ENCODE measurements at places on chromosomes 6 and 20. TPM values are rescaled to one million over a fixed set of nuclear protein-coding genes. Genes with fewer than 3 reads are reported as not detected.

Gene ANKRD66
- total RNA-seq = not detected

Gene EYS
- not detected for total RNA-seq

GRCh38 chr6:124987291-124987690, 25.1 kb downstream of the RNF217 start:
- no peak overlapping the region for H3K27ac ChIP-seq
- no peak for DNase-seq
- no peaks in the 10 kb centered on the region for H3K36me3 ChIP-seq
- H3K4me1 ChIP-seq = no peaks in the 10 kb centered on the region
- H3K4me3 ChIP-seq = no peak overlapping the region

- peaks cover 30% of the 10 kb centered on the region for H3K4me1 ChIP-seq
- DNase-seq = no peak
- no peaks in the 10 kb centered on the region for H3K36me3 ChIP-seq
- no peak overlapping the region for H3K27ac ChIP-seq
- H3K4me3 ChIP-seq = no peak overlapping the region
Measured at GRCh38 chr6:169991031-169991390, 239.6 kb downstream of the ERMARD start.

DNA sequence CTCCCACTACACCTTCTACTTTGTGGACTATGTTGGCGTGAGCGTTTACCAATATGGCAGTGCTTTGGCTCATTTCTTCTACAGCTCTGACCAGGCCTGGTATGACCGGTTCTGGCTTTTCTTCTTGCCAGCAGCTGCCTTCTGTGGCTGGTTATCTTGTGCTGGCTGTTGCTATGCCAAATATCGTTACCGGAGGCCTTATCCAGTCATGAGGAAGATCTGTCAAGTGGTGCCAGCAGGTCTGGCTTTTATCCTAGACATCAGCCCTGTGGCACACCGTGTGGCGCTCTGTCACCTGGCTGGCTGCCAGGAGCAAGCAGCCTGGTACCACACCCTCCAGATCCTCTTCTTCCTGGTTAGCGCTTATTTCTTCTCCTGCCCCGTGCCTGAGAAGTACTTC, 16.5 kb upstream of the EFHC1 start:
- H3K36me3 ChIP-seq = peaks cover 19% of the 10 kb centered on the region
- no peaks in the 10 kb centered on the region for H3K27me3 ChIP-seq
- peak overlapping the region; percentile 85 for H3K27ac ChIP-seq
- H3K4me3 ChIP-seq = peak overlapping the region; percentile 19

DNA sequence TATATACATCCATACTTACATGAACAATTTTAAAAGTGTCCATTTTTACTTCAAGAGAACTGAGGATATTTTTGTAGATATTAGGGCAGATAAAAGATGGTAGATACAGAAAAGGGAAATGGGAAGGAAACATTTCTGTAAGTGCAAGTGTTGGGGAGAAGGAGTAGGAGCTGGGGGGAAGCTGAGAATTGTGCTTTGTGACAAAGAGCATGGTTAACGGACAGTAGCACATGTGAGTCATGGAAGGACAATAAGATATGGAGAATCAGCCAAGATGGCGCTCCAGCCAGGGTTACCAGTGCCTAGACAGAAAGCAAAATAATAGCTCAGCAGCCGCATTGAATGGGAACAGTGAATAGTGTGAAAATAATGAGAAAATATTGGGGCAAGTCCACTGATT, 12.7 kb upstream of the HLA-DRB1 start:
- no peaks in the 10 kb centered on the region for H3K36me3 ChIP-seq
- no peak for DNase-seq
- H3K4me3 ChIP-seq = no peak overlapping the region
- no peaks in the 10 kb centered on the region for H3K27me3 ChIP-seq

Gene GSTA2
- total RNA-seq = not detected

DNA sequence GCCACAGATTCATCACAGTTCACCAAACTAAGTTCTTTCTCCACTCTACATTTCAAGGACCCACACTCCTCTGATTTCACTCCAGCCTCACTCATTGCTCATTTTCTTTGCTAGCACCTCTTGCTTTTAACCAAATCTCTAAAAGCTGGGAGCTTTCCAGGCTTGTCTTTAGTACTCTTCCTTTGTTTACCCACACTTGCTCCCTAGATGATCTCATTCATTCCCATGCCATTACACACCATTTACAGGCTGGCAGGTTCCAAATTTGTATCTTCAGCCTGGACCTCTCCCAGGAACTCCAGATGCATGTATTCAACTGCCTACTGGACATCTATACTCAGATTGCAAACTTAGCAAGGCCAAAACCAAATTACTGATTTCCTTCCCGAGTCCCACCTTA, 5.3 kb upstream of the GUCA1B start:
- no peak overlapping the region for H3K27ac ChIP-seq
- no peaks in the 10 kb centered on the region for H3K4me1 ChIP-seq
- no peak overlapping the region for H3K4me3 ChIP-seq
- H3K36me3 ChIP-seq = peaks cover 5% of the 10 kb centered on the region
- H3K27me3 ChIP-seq = no peaks in the 10 kb centered on the region

- H3K27me3 ChIP-seq = no peaks in the 10 kb centered on the region
- no peak overlapping the region for H3K4me3 ChIP-seq
- DNase-seq = no peak
- H3K36me3 ChIP-seq = no peaks in the 10 kb centered on the region
- H3K4me1 ChIP-seq = peaks cover 2% of the 10 kb centered on the region
- no peak overlapping the region for H3K27ac ChIP-seq
Measured at GRCh38 chr6:108741331-108741989, 106.8 kb upstream of the ARMC2 start.

DNA sequence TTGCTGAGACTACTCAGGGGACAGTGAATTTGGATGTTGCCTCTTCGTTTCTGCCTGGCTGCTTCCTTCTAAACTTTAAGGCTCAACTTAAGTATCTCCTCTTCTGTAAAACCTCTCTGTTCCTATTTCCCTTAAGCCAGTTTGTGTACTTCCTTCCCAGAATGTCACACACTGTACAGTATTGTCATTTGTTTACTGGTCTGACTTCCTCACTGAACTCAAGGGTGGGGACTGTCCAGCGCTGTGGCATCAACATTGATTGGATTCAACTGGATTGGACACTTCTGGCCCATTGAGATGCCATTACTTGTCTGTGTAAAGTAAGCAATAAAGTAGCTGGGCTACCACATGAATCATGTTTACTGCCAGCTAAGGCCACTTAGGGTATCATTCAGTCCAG, 69.7 kb downstream of the ANKS1A start:
- H3K36me3 ChIP-seq = no peaks in the 10 kb centered on the region
- no peak for DNase-seq
- no peaks in the 10 kb centered on the region for H3K27me3 ChIP-seq
- H3K4me3 ChIP-seq = no peak overlapping the region
- no peak overlapping the region for H3K27ac ChIP-seq

Gene ZNF133
- 9.3 TPM for total RNA-seq

Gene ZBTB46
- not detected for total RNA-seq

- H3K36me3 ChIP-seq = peaks cover 2% of the 10 kb centered on the region
- H3K27me3 ChIP-seq = no peaks in the 10 kb centered on the region
- no peak for DNase-seq
- no peak overlapping the region for H3K27ac ChIP-seq
- H3K4me1 ChIP-seq = peaks cover 11% of the 10 kb centered on the region
- H3K4me3 ChIP-seq = no peak overlapping the region
Measured at GRCh38 chr6:109055771-109056235, 38.8 kb downstream of the SESN1 start.

DNA sequence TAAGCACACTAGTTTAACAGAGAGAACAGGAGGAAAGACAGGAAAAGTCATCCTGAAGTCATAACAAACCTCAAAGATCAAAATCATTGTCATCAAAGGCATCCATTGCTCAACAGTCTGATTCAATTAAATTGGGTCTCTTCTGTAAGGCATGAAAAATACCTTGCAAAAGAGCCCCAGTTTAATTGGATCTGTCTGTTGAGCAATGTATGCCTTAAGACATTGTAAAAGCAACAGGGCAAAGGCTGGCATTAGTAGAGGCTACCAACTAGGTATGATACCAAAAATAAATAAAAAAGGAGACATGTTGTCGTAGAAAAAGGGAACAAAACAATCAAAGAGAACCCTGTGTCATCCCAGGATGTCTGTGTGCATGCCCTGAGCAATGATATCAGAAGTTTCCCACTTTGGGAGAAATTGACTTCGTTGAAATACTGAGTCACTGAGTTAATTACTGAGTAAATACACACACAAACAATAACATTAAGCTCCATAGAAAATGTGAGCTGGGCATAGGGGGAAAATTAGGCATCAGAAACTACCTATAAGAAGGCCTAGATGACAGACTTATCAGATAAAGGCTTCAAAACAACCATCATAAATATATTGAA, 1013.8 kb upstream of the CITED2 start:
- no peak overlapping the region for H3K4me3 ChIP-seq
- no peaks in the 10 kb centered on the region for H3K4me1 ChIP-seq
- H3K27me3 ChIP-seq = peaks cover 2% of the 10 kb centered on the region
- no peaks in the 10 kb centered on the region for H3K36me3 ChIP-seq
- no peak for DNase-seq

DNA sequence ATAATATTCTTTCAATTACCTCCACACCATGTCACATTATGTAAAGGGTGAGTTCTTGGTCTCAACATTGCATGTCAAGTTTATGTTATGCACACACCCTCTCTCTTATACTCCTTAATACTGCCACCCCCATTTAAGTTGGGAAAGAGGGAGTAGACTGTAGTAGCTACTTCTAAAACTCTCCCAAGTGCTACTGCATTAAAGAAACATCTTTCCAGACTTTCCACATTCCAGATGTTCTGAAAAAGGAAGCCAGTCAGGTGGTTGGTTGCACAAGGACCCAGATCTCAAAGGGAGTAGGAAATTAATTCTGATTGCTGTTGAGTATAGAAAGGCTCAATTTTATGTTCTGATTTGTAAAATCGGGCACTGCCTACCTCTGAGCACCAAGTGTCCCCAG, 419.5 kb downstream of the CD83 start:
- no peaks in the 10 kb centered on the region for H3K36me3 ChIP-seq
- no peak overlapping the region for H3K27ac ChIP-seq
- H3K27me3 ChIP-seq = no peaks in the 10 kb centered on the region
- H3K4me1 ChIP-seq = peaks cover 8% of the 10 kb centered on the region

DNA sequence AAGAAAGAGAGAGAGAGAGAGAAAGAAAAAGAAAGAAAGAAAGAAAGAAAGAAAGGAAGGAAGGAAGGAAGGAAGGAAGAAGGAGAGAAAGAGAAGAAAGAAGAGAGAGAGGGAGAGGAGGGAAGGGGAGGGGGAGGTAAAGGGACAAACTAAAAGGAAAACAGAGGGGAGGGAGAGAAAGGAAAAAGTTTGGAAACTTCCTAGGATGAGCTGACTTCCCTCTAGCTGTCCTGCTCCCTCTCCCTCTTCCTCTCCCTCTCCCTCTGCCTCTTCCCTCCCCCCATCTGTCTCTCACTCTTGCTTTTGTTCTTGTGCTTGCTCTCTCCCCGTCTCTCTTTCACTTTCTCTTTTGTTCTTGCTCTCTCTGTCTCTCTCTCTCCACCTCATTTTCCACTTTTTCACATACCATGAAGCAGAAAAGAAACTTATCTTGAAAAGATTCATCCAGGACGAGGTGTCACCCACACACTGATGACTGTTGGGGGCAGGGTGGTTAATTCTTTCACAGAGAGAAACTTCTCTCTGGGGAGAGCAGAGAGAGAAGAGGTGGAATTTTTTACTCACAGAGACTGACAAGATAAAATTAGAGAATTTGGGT, 56.4 kb upstream of the DUSP22 start:
- peak overlapping the region; percentile 93 for H3K27ac ChIP-seq
- H3K36me3 ChIP-seq = no peaks in the 10 kb centered on the region
- no peaks in the 10 kb centered on the region for H3K27me3 ChIP-seq
- peak overlapping the region; percentile 79 for H3K4me3 ChIP-seq
- H3K4me1 ChIP-seq = peaks cover 30% of the 10 kb centered on the region

GRCh38 chr6:5923840-5924239, 82.9 kb downstream of the NRN1 start:
- no peak overlapping the region for H3K27ac ChIP-seq
- H3K27me3 ChIP-seq = no peaks in the 10 kb centered on the region
- no peak for DNase-seq

DNA sequence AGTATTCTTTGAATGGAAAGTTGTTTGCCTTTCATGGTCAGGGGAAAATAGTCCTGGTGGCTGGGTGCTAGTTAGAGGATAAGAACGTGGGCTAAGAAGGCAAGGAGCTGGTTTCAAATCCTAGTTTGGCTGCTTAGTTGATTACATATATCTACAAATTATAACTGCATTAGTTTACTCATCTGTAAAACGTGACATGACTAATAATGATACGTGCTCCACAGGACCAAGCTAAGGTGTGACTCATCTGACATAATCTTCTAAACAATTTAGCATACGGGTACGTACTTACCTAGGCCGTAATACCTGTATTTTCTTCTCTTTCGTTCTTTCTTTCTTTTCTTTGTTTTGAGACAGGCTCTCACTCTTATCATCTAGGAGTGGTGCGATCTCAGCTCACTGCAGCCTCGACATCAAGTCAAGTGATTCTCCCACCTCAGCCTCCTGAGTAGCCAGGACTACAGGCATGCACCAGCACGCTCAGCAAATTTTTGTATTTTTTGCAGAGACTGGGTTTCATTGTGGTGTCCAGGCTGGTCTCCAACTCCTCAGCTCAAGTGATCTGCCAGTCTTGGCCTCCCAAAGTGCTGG, 1274.2 kb upstream of the GJE1 start:
- H3K27ac ChIP-seq = no peak overlapping the region
- no peak overlapping the region for H3K4me3 ChIP-seq
- H3K27me3 ChIP-seq = no peaks in the 10 kb centered on the region
- no peak for DNase-seq
- no peaks in the 10 kb centered on the region for H3K36me3 ChIP-seq
- H3K4me1 ChIP-seq = no peaks in the 10 kb centered on the region

- H3K27ac ChIP-seq = no peak overlapping the region
- H3K36me3 ChIP-seq = no peaks in the 10 kb centered on the region
- no peaks in the 10 kb centered on the region for H3K4me1 ChIP-seq
- H3K4me3 ChIP-seq = no peak overlapping the region
- H3K27me3 ChIP-seq = no peaks in the 10 kb centered on the region
- no peak for DNase-seq
Measured at GRCh38 chr20:61798632-61799031, 267.0 kb downstream of the TAF4 start.

DNA sequence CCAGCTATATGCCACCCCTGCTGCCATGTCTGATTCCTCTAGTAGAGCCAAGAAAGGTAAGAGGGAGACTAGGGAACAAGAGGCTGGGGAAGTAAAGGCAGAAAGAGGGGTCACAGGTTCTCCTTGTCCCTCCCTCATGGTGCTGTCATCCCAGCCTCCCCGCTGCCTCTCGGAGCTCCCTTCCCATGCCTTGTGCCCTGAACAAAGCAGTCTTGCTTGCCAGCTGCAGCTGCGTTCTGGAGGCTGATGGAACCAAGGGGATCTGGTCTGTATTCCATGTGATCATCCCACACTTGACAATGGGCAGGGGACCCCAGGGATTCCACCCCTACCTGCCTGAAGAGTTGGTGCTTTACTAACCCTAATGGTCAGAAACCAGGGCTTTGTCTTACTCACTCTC, 61.4 kb downstream of the DAAM2 start:
- no peak overlapping the region for H3K27ac ChIP-seq
- no peak overlapping the region for H3K4me3 ChIP-seq
- H3K36me3 ChIP-seq = no peaks in the 10 kb centered on the region
- no peak for DNase-seq
- peaks cover 32% of the 10 kb centered on the region for H3K27me3 ChIP-seq

GRCh38 chr20:44273231-44274215, 26.4 kb downstream of the GDAP1L1 start:
- H3K4me1 ChIP-seq = peaks cover 6% of the 10 kb centered on the region
- H3K27me3 ChIP-seq = no peaks in the 10 kb centered on the region
- DNase-seq = no peak
- no peak overlapping the region for H3K4me3 ChIP-seq
